ENCODE measurements at places on chromosomes 16 and 17.
A peak's percentile ranks its signal among the peaks of the same experiment; 100 is the strongest.

DNA sequence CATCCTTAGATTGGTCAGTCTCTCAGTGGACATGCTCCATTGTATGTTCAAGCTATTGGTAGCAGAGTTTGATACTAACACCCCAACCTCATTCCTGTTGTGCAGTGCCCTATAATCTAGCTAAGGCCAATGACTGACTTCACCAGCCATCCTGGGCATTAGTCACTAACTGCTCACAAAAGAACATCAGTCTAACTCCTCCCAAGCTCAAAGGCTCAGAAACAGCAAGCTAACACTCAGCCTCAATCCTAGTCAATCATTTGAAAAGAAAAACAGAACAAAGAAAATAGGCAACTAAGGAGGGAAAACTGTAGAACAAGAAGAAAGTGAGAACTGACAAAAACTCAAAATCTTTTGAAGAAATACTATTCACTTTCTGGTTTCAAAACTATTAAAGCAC, 199.1 kb upstream of the C17orf78 start:
- no peak for DNase-seq

GRCh38 chr16:50393858-50394802, 25.3 kb upstream of the BRD7 start:
- no peak for DNase-seq

- DNase-seq = no peak
Measured at GRCh38 chr16:85573696-85574641, 39.2 kb upstream of the GSE1 start.

DNA sequence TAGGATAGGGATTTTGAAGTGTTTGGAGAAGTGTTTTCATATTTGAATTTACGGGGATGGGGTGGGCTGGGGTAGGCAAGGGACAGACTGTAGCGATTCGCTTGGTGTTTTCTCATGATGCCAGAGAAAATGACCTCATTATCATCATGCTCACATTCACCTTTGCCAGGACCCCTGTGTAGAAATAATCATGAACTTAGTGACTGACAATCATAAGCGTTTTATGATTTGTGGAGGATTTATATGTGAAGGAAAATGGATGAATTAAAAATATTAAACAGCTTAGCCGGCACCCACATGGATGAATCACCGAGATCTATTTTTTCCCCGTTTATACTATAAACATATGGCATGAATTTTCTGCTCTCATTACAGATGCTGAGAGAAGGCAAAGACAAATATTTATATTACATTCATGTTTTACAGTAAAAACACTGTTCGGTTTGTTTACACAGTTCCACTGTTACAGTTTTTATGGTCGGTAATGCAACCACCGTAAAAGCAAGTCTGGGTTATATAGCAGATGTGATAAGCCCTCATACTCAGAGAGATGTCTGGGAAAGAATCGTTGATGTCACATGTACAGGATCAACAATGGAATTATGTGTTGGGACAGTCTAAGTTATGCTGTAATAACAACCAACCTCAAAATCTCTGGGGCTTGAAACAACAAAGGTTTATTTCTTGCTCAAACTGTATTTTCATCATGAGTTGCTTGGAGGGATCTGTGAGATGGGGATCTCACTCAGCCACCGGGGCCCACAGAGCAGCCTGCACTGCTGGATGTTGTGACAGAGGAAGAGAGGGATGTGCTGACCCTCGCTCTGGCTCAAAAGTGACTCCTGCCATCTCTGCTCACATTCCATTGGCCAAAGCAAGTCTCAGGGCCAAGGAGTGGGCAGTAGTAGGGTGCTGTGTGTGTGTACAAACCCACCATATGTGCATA, 85.1 kb downstream of the WWOX start:
- DNase-seq = no peak

DNA sequence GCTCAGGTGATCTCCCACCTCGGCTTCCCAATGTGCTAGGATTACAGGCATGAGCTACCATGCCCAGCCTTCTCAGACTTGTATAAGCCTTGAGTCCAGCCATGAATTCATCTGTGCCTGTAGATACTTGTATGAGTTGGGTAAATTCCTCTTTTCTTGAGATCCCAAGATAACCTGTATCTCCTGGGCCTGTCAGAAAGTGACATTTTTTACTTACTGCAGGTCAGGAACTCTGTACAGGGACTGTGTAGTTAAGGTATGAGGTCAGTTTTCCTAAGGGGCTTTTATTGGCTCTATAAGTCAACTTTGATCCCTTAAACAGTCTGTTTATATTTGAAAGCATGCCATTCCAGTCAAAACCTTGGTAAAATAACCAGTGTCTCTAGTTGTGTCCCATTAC, 106.3 kb upstream of the HAS3 start:
- no peak for DNase-seq

DNA sequence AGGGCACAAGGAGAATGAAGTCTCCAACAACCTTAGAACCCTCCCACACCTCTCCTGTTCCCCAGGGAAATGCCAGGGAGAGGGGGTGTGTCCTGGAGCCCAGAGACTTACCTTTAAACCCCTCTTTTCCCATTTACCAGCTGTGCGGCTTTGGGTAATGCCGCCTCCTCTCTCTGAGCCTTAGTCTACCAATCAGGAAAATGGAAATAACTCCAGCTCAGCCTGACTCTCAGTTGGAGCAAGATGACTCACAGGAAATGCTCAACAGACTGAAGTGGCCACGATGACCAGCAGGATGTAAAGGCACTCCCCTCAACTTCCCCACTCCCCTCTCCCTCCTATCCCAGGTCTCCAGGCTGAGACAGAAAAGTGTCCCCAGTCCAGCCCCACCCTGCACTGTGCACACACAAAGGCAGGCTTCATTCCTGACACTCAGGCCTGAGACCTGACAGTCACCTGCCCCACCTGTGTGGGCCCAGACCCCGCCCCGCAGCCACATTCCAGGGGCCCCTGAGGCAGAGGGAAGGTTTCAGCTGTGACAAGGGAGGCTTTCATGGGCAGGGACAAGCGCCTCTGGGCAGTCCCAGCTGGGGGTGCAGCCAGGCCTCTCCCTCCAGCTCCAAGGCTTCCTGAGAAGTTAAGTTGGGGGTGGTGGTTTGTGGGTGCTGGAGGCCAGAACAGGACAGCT, 3.0 kb upstream of the KRT15 start:
- no peak for DNase-seq

- peak; percentile 90 for DNase-seq
Measured at GRCh38 chr16:4328046-4328781, 12.3 kb downstream of the GLIS2 start.

GRCh38 chr17:59760160-59760559, 52.7 kb downstream of the VMP1 start:
- no peak for DNase-seq

GRCh38 chr17:10737736-10738135, 7.9 kb upstream of the TMEM220 start:
- no peak for DNase-seq

- no peak for DNase-seq
Measured at GRCh38 chr17:43784628-43785101, 4.4 kb downstream of the CFAP97D1 start.

DNA sequence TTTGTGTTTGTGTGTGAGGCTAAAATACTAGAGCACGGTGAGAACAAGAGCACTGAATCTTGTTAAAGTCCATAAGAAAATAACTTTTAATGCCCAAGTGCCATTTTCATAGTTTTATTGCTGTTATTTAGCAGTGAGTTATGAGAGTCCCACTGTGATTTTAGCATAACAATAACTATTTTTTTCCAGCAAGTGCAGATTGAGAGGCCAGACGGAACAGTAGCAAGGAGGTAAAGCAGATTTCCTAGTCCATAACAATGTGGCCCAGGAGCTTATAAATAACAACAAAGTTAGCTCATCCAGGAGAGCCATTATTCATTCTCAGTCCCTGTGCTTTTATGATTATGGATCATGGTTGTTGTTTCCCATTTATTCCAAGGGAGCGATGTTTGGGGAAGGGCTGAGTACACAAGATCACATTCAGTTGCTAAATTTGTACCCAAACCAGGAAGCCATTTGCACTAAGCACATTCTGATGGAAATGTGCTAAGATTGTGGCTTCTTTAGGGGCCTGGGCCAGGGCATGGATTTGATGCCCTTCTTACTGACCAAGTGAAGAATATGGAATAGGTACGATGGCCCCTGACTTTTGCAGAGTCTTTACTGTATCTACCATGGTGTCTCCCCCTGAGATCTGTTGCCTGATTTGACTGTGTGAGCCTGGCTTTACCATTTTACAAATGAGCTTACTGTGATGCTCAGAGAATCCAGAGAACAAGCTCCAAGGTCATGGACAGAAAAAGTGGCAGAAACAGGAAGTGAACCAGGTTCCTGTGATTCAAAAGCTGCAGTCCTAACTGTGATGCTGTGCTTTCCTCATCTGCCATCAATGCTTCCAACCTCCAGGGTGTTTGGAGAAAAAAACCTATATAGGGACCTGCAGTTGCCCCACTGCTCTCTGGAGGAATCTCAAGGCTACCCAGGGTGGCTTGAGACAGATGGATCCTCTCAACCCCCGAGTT, 204.7 kb upstream of the HSBP1 start:
- no peak for DNase-seq

DNA sequence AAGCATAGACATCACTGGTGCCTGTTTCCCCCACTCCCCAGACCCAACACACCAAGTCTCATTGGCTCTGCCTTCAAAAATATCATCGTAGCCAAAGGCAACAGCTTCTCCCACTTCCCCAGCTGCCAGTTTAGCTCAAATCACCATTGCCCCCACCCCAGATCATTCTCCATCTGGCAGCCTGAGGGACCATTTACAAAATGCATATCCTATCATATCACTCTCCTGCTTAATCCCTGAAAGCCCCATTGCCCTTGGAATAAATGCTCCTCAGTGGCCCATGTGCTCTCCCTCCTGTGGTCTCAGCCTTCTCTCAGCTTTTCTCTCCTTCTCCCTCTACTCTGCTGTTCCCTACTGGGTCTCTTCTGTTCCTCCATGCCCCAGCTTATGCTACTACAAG, 68.3 kb downstream of the CACNG3 start:
- no peak for DNase-seq

DNA sequence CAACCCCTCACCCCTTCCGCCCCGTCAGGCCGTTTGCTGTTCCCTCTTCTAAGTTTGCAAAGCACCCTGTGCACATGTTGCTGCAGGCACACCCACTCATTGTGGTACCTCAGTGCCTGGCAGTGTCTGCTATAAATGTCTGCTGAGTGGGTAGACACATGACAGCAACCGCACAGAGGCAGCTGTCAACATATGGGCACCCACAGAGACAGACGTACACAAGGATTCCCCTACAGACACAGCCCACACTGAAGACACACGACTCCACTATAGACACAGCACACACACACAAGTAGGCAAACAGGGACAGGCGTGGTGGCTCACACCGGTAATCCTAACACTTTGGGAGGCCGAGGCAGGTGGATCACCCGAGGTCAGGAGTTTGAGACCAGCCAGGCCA, 17.8 kb upstream of the CRK start:
- no peak for DNase-seq

DNA sequence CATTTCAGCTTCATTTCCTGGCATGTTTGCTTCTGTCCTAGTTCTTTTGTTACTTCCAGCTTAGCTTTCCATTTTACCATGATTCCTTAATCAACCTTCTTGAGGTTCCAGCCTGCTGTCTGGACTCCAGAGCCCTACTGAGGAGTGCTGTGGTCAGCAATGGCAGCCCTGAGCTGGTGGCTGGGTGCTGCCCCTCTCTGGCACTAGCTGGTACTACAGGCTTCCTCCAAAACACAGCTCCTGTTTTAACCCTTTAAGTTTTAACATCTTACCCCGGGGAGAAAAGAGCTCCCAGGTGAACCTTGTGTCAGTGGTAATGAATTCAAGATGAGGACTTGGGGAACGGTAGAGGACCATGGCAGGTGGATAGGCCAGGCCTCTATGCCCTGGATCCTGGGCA, 395.5 kb downstream of the TMEM114 start:
- no peak for DNase-seq

DNA sequence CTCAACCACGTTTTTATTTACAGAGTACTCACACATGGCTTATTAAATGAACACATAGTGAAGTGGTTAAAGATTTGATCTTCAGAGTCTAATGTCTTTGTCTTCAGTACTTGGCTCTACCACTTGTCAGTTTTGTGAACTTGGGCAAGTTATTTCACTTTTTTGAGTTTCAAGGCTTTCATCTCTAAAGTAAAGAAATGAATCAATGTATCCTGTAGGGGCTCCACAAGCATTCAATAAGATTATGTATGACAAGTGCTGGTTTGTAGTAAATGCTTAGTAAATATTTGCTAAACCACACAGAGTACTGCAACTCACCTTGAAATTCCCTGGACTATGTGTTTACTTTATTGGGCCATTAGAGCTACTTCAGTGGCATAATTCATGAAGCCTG, 446.0 kb upstream of the GOT2 start:
- DNase-seq = no peak

All from T47D (cell line).